ENCODE measurements at places on chromosomes 1 and 21.
A peak's percentile ranks its signal among the peaks of the same experiment; 100 is the strongest.

DNA sequence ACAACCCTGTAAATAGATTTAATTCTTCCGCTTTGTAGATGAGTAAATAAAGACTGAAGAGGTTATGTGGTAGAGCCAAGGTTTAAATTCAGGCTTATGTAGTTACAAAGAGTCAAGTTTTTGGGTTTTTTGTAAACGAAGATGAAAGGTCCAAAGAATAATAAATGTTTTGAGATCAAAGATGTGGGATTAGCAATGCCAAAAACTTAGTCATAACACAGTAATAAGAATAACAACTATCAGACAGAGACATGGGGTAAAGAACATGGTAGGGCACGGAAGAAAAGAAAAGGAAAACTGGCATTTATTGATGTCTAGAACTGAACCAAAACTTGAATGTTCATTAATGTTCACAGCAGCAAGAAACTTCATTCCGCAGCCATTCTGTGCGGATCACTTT lies 42.9 kb downstream of the EXTL2 start:
- no peak for DNase-seq

DNA sequence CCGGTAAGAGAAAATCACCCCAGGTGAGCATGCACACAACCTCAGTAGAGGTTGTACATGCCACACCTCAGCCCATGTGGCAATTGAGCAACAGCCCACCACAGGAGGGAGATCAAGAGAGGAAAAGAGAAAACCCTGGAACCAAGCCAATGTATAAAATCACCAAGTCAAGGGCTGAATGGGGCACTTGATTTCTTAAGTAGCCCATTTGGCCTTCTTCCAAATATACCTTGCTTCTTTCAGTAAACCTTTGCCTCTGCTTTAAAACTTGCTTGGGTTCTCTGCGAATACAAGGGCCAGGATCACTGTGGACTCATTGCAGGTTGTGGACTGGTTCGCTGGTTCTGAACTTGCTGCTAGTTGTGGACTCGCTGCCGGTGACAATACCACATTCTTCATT lies 1814.0 kb downstream of the PLA2G4A start:
- no peak for DNase-seq

DNA sequence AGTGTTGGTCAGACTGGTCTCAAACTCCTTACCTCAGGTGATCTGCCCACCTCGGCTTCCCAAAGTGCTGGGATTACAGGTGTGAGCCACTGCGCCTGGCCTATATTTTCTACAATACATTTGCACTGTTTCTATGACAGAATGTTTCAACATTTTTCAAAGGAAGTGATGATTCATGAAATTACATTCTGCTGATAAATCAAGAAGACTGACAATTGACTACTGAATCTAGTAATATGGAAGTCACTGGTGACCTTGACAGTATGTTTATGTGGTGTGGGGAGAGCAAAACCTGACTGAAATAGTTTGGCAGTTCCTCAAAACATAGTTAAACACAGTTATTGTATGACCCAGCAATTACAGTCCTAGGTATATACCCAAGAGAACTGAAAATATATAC lies 18.1 kb downstream of the LRIF1 start:
- DNase-seq = no peak

- no peak for DNase-seq
Observed at GRCh38 chr21:46452710-46453109, 6.0 kb upstream of the DIP2A start.

- no peak for DNase-seq
Observed at GRCh38 chr1:84674021-84674420, 16.2 kb downstream of the SSX2IP start.

DNA sequence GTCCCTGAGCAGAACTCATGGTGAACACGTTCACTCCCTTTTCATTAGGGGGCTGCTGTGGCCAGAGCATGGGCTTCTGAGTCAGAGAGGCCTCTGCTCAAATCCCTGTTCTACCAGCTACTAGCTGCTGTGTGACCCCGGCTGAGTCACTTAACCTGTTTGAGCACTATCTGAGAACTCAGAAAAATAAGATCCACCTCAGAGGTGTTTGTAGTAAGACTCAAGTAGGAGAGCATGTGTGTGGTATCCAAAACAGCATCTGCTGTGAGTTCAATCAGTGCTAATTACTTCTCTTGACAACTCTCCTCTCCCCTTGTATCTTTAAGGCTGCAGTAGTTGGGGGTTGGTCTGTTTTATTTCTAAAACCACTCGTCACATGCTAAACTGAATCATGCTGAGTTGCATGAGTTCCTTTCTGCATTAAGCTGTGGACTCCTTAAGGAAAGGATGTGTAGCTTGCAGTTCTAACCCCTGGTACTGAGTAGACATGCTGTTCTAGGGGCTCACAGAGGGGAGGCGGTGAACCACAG lies 39.7 kb upstream of the JUN start:
- no peak for DNase-seq

- DNase-seq = no peak
Observed at GRCh38 chr1:185539277-185539943, 194.8 kb upstream of the HMCN1 start.

- DNase-seq = peak; percentile 85
Observed at GRCh38 chr1:30801771-30802198, 44.2 kb upstream of the LAPTM5 start.

GRCh38 chr1:26370591-26371382 lies 1.8 kb downstream of the ZNF683 start:
- DNase-seq = peak; percentile 41

- peak; percentile 85 for DNase-seq
Observed at GRCh38 chr1:59947047-59947938, 20.7 kb upstream of the CYP2J2 start.

- no peak for DNase-seq
Observed at GRCh38 chr21:14114251-14114650, 96.5 kb downstream of the LIPI start.

- no peak for DNase-seq
Observed at GRCh38 chr1:227312361-227313025, 5.8 kb downstream of the CDC42BPA start.

DNA sequence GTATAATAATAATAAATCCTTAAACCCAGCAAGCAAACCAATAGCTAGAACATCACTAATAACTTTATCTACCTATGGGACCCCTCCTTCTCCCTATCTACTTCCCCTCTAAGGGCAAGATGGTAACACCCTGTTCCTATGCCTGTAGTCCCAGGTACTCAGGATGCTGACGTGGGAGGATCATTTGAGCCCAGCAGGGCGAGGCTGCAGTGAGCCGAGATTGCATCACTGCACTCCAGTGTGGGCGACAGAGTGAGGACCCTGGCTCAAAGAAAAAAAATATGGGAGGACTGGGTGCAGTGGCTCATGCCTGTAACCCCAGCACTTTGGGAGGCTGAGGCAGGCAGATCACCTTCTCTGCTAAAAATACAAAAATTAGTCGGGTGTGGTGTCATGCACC lies 143.1 kb upstream of the SLC45A1 start:
- no peak for DNase-seq

GRCh38 chr1:20574686-20575540 lies 14.0 kb upstream of the CDA start:
- DNase-seq = peak; percentile 94

DNA sequence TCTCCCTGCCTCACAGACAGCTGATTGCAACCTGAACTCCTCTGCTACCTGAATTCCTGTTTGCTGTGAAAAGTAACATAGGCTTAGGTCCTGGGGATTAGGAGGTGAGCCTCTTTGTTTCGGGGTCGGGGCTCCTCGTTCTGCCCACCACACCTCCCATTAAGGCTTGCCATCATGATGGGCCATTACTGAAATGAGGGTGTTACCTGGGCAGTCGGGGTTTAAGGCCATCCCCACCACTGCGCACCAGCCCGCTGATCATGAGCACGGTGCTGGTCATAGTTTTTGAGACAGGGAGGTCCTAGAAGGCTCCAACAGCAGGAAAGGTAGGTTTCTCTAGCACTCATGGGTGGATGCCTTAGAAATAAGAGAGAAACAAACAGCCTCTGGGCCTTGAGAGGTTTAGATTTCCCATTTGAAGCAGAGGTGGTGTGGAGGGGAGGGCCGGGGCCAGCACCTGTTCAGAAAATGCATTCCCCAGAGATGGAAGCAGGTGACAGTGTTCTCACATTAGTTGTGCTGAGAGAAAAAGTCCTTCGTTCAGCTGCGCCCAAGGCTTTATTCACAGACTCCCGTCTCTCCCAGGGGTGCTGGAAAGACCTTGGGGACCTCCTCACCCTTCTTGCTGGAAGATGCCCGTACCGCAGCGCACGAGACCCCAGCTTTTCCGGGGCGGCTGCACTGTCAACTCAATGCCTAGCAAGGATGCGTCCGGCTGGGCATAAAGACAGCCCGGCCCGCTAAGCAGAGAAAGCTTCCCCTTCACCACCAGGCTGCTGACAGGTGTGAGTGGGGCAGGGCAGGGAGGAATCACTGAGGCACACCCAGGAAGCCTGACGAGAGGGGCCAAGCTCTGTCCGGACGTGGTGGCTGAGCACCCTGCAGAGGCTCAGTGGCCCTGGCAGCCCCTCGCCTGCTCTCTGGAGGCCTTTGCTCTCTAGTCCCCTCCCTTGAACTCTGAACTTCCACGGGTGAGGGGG lies 125.5 kb downstream of the PGBD5 start:
- DNase-seq = no peak
